ENCODE measurements at places on chromosomes 6 and 20.

DNA sequence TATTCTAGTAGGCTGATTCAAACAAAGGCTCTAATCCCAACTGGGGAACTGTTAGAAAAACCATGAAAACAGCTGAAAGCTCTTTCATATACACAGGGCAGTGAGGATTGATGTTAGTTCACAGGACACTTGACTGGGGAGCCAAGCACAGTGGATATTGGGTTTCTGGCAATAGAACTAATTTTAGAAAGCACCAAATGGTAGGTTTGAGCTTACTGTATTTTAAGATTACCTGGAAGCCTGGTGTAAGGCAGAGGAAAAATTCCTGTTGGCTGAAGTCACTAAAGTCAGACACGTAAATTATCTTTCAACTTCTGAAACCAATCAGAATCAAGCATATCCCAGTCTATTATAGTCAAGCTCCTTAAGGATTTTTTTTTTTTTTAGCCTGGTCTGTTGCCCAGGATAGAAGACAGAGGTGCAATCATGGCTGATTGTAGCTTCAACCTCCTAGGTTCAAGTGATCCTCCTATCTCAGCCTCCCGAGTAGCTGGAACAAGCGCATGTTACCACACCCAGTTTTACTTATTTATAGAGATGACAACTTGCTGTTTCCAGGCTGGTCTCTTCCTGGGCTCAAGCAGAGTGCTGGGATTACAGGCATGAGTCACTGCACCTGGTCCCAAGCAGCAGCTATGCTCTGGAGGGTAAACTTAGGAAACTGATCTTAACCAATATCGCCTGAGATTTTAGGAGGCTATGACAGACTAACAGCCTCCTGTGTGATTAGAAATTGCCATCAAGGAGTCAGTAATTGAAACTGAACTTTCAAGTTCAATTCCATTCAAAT is 32.5 kb upstream of the SYNCRIP start:
- no peak for DNase-seq

DNA sequence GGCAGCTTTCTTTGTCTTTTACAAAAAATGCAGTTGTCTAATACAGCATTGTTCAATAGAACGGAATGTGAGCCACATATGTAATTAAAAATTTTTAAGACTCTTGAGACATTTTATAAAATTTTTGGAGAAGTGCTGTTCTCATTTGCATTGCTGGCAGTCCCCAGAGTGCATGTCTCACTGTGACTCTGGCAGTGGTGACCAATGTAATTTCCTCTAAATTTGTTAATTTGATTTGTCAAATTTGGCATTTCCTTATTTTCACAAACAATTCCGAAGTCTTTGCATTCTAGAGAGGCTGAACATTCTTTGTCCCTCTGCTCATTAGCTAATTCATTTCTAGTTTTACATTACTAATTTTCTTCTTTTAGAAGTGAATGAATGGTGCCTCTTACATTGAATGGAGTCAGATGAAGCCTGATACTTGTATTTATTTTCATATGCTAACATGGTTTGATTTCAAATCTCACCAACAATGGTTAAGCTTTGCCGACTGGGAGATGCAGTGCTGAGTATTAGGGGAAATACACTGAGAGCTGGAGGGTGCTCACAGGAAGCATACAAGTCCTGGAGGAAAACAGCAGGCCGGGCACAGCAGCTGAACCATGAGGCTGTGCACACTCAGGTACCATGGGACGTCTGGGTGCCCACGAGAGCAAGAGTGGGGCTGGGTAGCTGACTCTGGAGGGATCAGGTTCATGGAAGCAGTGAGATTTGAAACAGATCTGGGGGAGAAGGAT is 68.5 kb upstream of the ARMC2 start:
- no peak for DNase-seq

DNA sequence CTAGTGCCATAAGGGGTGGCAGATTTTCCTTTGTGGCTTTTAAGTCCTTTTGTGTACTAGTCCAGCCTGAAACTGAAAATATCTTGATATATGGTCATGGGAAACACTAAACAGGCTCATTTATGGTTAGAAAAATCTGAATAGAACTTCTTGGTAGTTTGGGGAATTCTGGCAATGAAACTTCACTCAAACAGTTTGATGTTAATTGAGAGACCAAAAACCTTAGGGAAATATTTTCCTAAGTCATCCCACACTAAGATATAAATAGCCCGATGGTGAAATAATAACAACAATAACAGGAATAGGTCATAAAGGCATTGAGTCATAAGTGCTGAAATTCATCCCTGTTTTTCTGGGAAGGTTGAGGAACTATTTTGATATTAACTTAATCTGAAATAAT is 146.2 kb upstream of the SMLR1 start:
- DNase-seq = no peak

- no peak for DNase-seq
These were observed 414.2 kb upstream of the SPTLC3 start for GRCh38 chr20:12594410-12595088.

- no peak for DNase-seq
These were observed 149.9 kb upstream of the BEND6 start for GRCh38 chr6:56804996-56805395.

GRCh38 chr6:4635666-4636065 is 140.5 kb upstream of the CDYL start:
- no peak for DNase-seq

DNA sequence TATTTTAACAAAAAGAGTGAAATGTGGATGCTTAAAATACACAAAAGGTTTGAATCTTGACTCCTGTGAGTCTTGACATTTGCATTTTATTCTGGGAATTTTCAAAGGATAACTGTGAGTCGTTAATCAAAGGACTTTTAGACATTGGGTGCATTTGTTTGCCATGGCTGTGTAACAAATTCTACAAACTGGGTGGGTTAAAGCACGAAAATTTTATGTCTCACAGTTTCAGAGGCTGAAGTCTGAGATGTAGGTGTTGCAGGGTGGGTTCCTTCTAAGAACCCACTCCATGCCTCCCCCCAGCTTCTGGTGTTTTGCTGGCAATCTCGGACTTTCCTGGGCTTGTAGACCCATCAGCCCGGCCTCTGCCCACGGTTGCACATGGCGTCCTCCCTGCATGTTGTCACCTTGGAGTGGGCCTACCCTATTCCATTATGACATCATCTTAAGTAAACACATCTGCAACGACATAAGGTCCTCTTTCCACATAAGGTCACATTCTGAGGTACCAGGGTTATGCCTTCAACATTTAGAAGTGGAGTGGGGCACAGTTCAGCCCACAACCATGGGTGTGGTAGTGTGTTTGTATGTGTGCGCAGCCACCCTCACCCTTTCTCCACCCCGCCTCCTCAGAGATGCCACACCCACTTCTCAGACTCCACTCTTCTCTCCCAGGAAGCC is 113.1 kb downstream of the FOXA2 start:
- no peak for DNase-seq

- DNase-seq = no peak
These were observed 7.7 kb upstream of the SMIM13 start for GRCh38 chr6:11085758-11086435.

DNA sequence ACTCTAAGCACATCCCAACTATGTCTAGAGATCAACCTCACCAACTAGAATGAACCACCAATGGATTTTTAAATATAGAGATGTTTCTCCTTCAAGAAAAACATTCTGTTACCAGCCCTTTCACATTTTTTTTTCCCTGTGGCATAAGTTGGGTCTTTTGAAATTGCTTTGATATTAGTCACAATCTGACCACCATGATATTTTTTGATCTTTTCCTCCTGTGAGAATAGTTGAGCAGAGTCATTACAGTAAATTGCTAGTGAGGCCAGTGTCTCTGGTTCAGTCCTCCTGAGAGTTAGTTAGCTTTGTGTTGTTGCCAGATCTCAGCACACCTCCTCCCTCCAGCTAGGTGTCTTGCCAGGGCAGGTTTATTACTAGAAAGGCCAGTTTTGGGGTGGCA is 79.7 kb upstream of the MYLIP start:
- no peak for DNase-seq

DNA sequence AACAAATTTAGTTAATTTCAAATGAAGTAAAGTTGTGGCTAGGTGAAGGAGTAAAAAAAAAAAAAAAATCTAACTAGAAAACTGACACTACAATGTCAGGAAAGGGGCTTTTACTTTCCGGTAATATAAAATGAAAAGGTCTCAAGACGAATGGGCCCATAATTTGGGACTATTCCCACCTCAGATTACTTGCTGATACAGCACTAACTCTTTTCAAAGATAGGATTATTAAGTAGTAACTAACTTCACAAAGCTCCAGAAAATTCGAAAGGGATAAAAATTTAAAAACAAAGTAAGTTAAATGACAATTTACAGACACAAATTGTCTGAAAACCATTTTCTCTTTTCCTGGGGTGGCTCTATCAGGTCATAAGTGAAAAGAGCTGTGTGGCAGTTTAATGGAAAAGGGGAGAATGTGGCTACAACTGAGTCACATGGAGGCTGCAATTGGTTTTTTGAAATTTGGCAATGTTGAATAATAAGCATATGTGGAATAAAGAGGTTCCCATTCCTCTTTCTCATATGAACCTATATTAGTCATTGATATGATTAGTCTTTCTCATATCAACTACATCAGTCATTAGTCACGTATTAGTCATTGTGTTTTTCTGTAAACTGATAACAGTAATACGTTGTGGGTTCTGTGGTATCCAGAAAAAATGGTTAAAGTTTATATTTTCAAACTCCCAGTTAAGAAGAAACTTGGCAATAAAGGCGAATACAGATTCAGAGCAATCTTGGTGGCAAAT is 78.0 kb downstream of the RWDD2A start:
- no peak for DNase-seq

DNA sequence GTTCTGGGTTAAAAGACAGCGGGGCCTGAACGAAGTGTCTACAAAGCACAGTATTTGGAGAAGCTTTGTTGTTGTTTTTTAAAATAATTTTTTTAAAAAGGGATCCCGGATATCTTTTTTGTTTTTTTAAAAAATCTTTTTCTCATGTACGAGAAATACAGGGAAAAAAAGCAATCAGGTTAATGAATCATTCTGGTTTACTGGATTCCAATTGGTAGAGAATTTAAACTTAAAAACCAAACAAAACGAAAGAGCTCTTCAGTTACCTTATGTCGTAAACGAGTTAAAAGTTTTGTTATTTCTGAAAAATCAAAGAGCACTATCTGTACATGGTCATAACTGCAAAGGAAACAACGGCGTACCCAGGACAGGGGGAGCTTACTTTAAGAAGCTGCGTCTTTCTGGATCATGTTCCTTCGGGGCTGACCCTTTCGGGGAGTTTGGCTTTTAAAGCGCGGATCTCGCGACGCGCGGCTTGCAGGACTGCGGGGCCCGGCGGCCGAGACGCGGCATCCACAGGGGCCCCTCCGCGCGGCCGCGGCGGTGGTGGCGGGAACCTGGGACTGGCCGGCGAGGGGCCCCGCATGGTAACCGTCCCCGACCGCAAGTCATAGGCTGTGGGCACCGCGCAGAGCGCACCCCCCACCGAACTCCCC is 927 bp downstream of the IL20RA start:
- DNase-seq = no peak

DNA sequence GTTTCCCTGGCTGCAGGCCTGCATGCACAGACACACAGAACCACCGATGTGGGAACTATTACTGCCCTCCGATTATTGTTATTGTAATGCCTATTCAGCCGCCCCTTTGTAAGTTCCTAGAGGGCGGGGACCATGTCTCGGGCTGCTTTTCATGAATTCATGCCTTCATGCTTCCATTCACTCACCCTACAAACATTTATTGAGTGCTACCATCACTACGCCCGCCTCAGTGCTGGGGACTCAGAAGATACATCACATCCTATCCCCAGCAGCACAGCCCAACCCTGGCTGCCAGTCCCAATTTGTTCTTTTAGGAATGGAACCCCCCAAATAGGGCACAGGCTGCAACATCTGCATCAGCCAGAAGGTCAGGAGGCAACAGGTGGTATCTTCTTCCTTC is 75.9 kb downstream of the FOXA2 start:
- no peak for DNase-seq

- DNase-seq = peak; percentile 7
These were observed 139.8 kb downstream of the BACH2 start for GRCh38 chr6:90156861-90157260.

DNA sequence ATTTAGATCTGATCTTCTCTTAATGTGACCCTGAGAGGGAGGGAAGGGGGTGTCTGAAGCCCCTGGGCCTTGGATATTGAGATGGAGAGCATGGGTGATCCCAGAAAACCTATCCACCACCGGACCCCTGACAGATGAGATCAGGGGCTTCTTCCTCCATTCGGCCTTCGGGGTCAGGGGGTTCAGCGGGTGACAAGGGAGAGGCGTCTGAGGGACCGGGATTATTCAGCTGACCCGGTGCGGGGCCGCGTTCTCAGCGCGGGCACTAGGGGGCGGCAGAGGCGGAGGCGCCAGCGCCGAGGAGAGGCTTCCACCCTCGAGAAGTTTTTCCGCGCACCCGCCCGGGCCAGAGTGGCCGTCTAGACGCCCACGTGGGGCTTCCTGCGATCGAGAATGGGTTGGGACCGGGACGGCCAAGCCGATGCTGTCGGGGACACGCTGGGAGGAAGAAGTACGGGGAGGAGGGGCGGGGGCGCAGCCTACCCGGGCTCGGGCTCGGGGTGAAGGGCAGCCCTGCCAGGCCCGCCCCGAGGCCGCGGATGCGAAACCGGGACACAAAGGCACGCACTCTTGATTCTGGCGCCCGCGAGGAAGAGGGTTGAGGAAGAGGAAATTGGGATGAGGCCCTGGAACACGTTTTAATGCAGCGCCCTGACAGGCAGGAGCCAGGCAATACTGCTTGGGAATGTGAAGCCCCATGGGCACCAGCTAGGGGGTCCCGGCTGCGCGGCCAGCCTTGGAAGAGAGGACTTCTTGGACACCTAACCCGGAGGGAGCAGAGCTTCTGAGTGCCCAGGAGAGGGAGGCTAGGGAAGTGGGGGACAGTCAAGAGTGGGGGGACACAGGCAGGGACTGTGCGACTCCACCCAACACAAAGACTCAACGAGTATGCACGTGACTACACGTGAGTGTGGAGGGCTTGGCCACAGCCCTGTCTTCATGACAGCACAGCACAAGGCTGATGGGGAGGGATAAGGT is 30.6 kb downstream of the COL11A2 start:
- peak; percentile 81 for DNase-seq

DNA sequence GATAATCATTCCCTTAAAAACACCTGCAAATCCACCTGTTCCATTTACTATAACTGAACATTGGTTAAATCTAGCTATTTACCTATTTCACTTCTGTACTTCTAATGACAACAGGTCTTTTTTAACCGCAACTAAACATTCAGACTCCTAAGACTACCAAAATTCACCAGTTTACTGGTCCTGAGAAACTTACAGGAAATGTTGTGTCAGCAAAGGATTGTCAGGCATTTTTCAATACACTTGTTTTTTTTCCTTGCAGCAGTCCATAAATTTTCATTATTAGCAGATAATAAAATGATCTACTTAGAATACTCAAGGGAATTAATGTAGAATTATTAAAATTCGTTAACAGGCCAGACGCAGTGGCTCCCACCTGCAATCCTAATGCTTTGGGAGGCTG is 5.3 kb downstream of the ZUP1 start:
- DNase-seq = no peak

- DNase-seq = no peak
These were observed 20.2 kb downstream of the RNF8 start for GRCh38 chr6:37373822-37374471.

DNA sequence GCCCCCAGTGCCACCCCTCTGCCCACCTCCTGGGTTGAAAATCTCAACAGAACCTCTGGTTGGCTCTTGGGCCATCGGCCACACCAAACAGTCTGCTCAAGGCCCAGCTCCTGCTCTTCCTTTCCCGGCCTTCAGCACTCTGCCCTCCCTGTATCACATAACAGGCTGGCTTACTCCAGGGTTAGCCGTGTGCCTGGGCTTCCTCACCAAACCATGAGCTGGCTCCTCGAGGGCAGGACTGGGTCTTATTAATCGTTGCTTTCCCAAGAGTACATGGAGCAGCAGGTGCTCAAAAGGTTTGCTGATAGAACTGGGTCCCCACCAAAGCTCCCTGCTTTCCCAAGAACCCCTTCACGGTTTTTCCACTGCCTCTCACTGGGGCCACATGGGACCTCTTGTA is 12.7 kb upstream of the FAM83C start:
- DNase-seq = no peak

Measured in effector memory CD8-positive, alpha-beta T cell (primary cell).